Stimulated activated CD4-positive, alpha-beta T cell treated with anti-CD3 and anti-CD28 coated beads, Interleukin-1b, Interleukin-23, amount 100 ng/mL, for 1 hour (primary cell): ENCODE measurements at places on chromosomes 3 and 15.

DNA sequence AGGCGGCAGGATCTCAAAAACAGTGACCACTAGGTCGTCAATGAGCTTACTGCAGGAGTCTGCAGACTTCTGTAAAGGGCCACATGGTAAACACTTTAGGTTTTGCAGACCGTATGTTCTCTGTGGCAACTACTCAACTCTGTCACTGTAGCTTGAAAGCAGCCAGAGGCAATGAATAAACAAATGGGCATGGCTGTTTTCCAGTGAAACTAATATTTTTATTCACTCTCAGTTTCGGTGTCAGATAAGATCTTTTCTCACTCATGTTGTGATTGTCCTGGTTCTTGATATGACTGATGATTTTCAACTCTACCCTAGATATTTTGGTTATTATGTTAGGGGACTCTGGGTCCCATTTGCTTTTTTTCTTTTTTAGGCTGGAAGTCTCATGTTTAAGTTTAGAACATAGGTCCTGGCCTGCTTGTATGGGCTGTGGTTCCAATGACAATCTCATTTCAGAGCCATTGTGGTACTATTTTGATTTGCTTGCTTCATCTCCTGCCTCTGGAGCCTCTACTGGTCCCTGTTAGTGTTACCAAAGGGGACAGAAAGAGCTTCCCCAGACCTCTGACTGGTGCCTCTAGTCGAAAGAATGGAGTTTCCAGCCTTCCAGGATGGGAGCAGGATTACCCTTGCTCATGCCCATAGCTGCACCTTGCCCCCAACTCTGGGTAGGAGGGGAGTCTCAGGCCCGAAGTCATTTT, 222.0 kb downstream of the STT3B start:
- no peak for DNase-seq

GRCh38 chr3:184380185-184380626, 352 bp downstream of the CHRD start:
- no peak for DNase-seq

- DNase-seq = no peak
Measured at GRCh38 chr3:165788531-165788930, 48.7 kb downstream of the BCHE start.

DNA sequence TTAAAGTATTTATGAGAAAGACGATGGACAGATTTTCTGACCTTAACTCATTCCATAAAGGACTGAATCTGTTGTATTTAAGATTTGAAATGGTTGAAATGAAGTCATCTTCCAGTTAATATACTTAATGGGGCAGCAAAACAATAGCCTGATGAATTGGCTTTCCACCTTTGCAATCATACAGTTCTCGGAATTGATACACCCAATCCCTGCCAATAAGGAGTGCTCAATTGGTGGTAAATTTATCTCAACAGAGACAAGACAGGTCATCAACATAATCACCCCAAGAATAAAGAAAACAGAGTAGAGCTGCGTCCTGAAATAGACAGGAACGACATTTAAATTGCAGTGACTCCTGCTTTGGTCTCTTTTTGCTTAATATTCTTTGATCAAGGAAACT, 11.2 kb downstream of the ANXA2 start:
- DNase-seq = no peak

DNA sequence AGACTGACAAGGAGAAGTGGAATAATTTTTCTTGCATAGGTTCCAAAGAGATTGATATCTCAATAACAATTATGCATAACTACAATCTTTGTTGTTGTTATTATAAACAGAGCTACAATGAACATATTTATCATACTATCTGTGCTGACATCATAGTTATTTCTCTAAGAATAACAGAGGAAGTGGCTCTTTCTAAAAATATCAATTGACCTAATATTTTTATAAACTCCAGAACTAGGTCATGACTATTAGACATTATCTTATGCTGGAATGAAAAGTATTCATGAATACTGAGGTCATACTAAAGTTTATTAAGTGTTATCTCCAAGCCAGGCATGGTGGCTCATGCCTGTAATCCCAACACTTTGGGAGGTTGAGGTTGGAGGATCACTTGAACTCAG, 114.1 kb downstream of the DCLK3 start:
- no peak for DNase-seq
